ENCODE measurements at places on chromosomes 6 and 20.

DNA sequence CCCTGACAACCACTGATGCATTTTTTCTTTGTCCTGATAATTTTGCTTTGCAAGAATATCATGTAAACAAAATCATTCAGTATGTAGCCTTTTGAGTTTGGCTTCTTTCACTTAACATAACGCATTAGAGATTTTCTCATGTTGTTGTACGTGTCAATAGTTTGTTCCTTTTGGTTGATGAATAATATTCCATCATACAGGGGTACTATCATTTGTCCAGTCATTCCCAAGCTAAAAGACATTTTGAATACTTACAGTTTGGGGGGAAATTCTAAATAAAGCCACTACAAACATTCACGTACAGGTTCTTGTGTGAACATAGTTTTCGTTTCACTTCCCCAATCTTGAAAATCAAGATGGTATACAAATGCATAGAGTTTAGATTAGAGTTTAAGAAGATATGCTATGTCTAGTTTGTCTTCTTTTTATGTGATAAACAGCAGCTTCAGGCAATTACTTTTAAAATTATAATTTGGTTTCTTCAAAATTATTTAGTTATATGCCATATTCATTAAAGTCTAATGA lies 5.2 kb downstream of the HAO1 start:
- DNase-seq: no peak

DNA sequence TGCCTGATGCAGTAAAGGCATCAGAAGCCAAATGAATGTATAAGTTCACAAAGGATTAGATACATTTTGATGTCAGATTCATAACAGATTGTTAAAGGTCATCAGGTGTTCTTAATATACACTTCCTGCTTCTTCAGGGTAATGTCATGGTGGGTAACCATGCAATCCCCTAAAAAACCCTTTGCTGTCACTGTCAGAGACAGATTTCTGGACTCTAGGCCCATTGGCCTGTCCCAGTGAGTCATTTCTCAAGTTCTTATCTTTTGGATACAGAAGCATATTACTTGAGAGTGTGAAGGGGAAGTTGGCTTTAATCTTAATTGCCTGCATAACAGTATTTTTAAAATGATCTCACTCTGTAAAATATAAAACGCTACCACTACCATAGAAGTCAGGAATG lies 895.6 kb upstream of the MAP3K7 start:
- no peak for DNase-seq

- no peak for DNase-seq
Measured at GRCh38 chr6:127945434-127946097, 44.7 kb upstream of the THEMIS start.

GRCh38 chr6:101393829-101394251 lies 332 bp downstream of the GRIK2 start:
- no peak for DNase-seq

GRCh38 chr20:51199920-51200319 lies 177.0 kb upstream of the KCNG1 start:
- no peak for DNase-seq

DNA sequence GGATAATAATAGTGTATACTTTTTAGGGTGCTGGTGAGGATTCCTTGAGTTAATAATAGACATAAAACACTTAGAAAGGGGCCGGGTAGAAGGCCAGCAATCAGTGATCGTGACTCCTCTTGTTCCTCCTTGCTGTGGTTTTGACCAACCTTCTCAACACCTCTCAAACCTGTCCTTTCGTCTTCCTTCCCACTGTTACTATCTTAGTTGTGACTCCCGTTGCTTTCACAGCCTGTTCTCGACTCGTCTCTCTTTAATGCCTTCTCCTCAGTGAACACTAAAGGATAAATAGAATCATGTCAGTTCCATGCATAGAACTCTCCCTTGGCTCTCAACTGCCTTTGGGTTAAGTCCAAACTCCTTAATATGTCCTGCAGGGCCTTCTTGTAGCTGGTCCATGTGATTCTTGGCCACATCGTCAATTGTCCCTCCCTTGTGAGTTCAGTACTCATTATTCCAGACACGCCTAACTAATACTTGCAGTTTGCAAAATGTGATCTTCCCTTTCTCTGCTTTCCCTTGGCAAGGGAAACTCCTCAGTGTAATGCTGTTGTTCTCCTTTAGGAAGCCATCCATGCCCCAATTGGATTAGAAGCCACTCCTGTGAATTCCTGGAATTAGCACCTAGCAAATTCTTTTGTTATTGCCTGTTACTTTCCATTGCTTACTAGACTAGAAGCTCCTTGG lies 164.9 kb downstream of the UTRN start:
- no peak for DNase-seq
